ENCODE measurements at places on chromosomes 1 and 21.
A peak's percentile ranks its signal among the peaks of the same experiment; 100 is the strongest.

GRCh38 chr1:173195596-173196088 lies 11.5 kb downstream of the TNFSF4 start:
- DNase-seq, result no peak

GRCh38 chr1:42137766-42138165 lies 15.4 kb upstream of the GUCA2B start:
- no peak for DNase-seq

DNA sequence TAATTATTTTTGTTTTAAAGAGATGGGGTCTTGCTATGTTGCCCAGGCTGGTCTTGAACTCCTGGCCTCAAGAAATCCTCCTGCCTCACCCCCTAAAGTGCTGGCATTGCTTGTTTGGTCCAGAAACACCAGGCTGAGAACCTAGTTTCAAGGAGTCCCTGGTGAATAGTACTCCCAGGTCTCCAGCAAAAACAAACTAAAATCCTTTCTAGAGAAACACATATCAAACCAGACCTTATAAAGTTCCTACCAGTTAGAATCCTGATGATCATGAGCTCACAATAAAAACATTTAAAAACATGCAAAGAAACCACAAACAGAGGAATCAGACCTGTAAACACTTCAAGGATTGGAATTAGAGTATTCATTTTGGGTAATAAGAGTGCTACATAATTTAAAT lies 34.4 kb upstream of the PADI1 start:
- DNase-seq, result no peak

GRCh38 chr1:69777423-69777822 lies 209.7 kb downstream of the LRRC7 start:
- DNase-seq, result no peak

- no peak for DNase-seq
These were observed 88.9 kb upstream of the ABCD3 start for GRCh38 chr1:94329276-94329675.

DNA sequence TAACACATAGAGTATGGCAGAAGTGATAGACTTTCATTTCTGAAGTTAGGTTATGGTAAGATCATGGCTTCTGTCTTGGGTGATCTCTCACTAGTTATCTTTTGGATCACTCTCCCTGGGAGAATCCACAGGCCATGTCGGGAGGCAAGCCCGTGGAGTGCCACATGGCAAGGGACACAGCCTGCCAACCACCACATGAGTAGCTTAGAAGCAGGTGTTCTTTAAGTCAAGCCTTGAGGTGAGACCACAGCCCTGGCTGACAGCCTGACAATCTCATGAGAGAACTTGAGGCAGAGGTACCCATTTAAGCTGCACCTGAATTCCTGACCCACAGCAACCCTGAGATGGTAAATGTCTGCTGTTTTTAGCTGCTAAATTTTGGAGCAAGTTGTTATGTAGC lies 130.4 kb downstream of the KCNN3 start:
- no peak for DNase-seq

DNA sequence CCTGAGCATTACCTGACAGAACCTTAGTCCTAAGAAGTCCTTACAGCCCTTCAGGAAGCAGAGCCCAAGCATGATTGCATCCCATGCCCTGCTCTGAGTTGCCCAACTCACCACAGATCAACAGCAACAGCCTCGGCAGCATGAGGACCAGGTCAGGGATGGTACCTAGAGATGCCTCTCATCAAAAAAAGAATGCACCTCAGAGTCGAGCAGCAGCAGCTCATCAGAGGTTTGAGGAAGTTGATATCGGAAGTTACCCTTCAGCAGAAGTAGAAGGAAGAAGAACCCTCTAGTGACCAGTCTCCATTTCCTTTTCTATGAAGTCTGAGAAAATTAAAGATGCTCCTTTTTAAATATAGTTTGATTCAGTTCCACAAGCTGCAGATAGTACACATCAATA lies at the start of gene FCRL1:
FCRL1 (minus strand) TSS at position 225 of the 400 bp plus-strand sequence; CDS start at position 142, 83 bp downstream.
- no peak for DNase-seq

- no peak for DNase-seq
These were observed 347.6 kb downstream of the PTPRC start for GRCh38 chr1:198986442-198986841.

DNA sequence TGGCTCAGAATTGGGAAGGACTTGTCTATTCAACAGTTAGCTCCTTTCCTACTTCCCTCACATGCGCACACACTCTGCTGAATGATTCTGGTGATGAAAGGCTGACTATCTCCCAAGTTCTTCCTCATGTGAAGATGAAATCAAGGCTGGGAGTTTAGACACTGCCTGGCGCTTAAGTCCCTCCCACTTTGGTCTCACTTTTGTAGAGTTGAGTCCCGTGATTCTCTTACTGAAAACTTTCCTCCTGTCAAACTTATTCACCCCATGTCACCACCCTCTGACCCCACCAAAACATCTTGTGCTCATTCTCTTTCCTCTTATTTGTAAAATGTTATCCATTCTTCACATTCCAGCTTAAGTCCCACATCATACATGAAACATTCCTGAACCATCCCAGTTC lies 8.4 kb upstream of the MRPS6 start:
- DNase-seq, result no peak

- no peak for DNase-seq
These were observed 40.1 kb downstream of the PTPRC start for GRCh38 chr1:198678901-198679329.

DNA sequence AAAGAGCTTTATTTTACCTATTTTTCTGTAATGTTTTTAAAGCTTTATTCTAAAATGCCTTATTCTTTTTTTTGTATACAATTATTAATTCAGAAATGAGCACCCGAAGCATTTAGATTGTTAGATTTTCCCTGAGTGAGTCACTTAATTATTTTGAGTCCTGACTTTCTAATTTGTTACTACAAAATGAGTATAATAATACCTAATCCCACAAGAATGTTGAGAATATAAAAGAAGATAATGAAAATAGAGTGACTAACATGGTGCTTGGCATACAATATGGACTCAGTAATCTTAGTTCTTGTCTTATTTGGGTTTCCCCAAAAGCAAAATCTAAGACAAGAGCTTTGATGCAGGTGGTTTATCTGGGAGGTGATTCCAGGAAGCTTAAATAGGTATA lies 142.2 kb downstream of the LHX8 start:
- no peak for DNase-seq

DNA sequence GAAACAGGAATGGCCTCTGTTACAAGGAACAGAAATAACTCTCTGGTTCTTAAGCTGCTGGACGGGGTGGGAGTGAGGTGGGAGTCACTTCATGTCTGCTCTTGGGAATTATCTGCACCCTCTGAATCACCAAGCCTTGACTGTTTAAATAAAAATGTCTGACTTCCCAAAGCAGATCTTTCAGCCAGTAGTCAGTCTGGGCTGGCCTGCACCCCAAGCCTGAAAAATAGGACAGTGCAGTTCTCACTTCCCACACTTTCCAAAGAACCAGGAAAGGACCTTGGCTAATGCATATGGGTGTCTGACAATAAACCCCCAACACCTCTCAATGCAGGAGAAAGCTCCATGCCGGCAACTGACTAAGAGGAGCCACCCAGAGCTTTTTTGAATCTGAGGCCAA lies 796 bp downstream of the S100A7 start:
- DNase-seq, result no peak

DNA sequence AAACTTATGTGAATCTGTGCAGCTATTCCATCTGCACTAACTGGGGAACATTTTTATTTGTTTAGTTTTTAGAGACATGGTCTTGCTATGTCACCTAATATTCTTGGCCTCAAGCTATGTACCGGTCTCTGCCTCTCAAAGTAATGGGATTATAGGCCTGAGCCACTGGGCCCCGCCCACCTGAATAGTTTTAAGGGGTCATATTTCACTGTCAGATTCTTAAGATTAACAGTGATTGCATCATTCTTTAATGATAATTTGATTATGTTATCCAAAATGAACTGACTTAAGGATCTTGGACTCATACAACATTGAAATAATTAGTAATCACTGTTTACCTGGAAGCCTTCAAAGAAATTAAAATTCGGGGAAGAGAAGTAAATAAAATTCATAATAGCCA lies 12.6 kb upstream of the KLF18 start:
- no peak for DNase-seq

- no peak for DNase-seq
These were observed 90.4 kb downstream of the KCNK1 start for GRCh38 chr1:233704170-233704897.

DNA sequence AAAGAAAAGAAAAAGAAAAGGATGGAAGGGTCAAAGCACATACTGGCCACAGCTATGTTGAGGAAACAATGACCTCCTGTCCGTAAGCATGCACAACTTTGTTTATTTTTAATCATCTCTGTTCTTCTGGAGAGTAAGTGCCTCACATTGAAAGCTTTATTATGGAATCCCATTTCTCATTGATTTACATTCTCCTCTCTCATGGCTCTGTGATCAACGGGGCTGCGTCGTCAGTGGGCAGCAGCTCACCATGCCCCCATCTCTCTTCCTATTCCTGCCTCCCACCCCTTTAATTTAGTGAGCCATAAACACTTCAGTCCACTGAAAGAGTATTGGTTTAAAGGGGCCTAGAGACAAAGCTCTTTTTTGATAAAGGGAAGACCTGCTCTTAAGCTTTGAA lies 98.9 kb downstream of the KAZN start:
- no peak for DNase-seq

GRCh38 chr1:51776408-51776807 lies 102.1 kb downstream of the NRDC start:
- DNase-seq, result no peak

DNA sequence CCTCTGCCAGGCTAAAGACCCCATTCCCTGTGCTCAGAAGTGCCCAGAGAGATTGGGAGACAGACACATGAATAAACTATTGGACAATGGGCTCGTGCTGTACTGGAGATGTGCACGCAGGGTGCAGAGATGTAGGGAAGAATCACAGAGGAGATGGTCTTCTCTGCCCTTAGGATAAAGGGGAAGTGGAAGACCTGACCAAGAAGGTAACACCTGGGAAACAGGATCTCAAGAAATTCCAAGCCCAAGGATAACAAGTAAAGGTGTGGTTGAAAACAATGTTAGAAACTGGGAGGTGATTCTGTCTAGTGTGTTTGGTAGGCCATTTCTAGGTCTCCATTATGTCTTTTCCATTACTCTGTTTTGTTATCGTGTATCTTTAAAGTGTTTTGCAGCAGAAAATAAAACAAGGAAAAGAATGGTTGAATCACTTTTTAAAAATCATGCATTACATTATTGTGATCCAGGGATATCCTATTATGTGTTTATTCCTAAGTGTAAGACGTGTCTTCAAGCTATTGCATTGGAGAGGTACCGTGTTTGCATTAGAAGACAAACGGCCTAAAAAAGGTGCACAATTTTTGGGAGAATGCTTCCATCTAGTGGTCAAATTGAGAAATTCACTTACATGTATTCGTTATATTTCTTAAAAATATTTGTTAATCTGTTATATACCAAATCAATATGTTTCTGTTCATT lies 40.8 kb upstream of the KCTD3 start:
- DNase-seq, result no peak

- peak; percentile 33 for DNase-seq
These were observed 25.2 kb downstream of the ILDR2 start for GRCh38 chr1:166950156-166950555.

DNA sequence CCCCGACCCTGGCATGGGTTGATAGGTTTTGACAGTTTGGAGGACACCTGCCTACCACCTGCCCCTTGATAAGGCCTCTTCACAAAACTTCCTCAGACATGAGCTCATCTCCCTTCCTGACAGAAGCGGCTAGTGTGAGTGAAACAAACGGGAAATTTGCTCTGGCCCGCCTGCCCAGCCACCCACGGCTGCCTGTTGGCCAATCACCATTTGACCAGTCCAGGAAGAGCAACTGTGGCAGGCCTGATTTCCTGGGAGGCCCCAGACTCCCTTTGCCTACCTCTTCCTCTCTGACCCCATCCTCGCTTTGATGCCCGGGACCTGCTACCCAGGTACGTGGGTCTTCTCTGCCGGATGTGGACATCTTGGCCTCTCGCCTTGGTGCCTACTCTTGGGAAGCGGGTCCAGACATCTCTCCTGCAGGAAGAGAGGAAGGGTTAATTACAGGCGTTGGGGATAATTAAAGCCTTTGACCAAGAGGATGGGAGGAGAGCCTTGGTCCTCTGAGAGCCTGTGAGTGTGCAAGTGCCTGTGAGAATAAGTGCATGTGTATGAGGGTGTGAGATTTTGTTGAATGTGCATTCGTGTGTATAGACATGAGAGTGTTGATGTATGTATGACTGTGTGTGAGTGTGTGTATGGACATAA lies 1.1 kb upstream of the EPHA2 start:
- peak; percentile 7 for DNase-seq

DNA sequence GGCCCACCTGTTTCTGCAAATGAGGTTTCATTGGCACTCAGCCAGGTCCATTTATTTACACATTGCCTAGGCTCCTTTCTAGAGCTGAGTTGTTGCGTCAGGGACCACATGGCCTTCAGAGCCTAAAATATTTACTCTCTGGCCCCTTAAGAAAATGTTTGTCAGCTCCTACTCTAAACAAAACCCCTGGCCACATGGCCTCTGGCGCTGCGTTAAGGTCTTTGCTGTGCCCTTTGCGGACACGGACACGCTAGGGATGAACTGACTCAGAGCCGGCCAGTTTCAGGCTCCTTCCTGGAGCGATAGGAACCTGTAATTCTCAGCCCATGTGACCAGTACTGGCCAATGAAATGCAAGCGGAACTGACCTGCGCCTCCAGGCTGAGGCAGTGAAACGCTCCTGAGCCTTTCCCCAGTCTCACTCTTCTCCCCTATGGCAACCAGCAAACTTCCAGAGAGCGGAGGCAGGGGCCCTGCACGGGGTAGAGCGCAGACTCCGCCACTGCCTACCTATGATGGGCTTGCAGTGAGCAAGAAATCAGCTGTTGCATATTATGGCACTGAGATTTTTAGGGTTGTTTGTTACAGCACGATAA lies 160.3 kb downstream of the ETS2 start:
- DNase-seq, result no peak

- no peak for DNase-seq
These were observed 23.9 kb downstream of the GNAT2 start for GRCh38 chr1:109595531-109595930.

GRCh38 chr1:43233631-43234030 lies 36.2 kb upstream of the TMEM125 start:
- DNase-seq, result no peak

DNA sequence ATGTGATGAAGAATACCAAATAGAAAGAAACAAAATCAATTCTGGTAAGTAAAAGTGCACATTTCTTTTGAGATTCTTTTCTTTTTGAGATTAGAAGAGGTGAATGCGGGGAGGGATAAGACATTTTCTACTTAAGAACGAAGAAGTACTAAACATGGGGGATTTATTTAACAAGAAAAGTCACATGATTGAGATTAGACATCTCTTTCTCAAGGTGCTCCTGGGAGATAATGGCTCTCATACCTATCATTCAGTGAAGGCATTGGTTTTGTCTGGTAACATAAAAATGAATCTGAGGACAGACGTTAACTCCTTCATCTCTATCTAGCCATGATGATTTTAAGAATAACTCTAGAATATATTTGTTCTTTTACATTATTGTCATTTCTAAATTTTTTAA lies 147.9 kb upstream of the SAMSN1 start:
- no peak for DNase-seq

GRCh38 chr1:171636141-171636540 lies 14.1 kb downstream of the MYOCOS start:
- no peak for DNase-seq

- no peak for DNase-seq
These were observed 239.5 kb downstream of the FOXD2 start for GRCh38 chr1:47677241-47677940.

GRCh38 chr1:238722812-238723211 lies 663.6 kb upstream of the CHRM3 start:
- no peak for DNase-seq

All from hippocampal formation (tissue), 2 donors.